Mammary epithelial cell (primary cell): ENCODE measurements at places on chromosomes 2 and 18.

DNA sequence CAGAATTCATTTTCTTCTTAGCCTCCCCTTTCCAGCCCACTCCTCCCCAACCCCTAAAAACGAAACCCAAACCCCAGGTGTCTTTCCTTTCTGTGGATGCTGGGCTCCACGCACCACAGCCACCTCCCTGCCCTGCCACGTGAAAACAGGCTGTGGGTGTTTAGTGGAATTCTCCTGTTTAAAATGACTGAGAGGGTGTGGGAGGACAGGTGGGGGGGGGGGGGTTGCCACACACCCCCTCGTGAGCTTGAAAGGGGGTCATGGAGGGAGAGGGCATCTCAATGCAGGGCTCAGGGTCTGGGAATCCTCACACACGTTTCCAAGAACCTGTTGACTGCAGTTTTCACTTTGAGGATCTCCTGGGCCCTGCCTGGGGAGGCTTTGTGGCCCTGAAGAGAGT, 110.3 kb downstream of the FAM210A start:
- DNase-seq: no peak

- peak; percentile 62 for DNase-seq
Measured at GRCh38 chr2:64797881-64798575, 144.3 kb upstream of the SERTAD2 start.

DNA sequence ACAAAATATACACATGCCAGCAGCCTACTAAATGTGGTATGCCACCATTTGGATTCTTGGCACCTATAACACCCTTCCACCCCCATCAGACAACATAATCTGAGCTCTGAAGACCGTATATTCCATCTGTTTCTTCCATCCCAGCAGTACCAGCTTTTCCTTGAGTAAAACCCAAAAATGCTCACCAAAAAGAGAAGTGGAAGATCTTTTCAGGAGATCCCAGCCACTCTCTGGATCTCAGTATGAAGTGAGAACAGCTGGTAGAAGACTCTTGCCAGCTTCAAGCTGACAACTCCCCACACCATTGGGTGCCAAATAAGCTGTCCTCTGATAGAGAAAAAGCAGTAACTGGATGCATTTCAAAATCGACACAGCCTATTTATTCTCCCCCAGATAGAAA, 22.6 kb downstream of the REG1B start:
- no peak for DNase-seq

- DNase-seq: no peak
Measured at GRCh38 chr2:228846161-228846560, 424.9 kb downstream of the PID1 start.

DNA sequence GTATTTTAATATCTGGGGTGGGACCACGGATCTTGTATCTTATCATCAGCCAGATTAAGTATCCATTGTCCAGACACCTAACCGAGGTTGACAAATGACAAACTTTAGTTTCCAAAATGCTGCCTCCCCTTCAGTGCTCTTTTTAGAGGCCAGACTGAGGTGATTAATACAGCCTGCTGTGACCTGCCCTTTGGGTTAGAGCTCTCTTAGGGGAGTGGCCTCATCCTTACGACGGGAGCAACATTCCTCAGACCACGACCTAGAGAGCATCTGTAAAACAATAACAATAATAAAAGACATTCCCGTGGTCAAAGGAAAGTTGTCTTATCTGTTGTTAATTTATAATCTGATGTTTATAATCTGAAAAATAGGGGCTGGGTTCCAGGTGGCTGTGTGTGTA, 405.3 kb downstream of the LPIN1 start:
- peak; percentile 58 for DNase-seq

DNA sequence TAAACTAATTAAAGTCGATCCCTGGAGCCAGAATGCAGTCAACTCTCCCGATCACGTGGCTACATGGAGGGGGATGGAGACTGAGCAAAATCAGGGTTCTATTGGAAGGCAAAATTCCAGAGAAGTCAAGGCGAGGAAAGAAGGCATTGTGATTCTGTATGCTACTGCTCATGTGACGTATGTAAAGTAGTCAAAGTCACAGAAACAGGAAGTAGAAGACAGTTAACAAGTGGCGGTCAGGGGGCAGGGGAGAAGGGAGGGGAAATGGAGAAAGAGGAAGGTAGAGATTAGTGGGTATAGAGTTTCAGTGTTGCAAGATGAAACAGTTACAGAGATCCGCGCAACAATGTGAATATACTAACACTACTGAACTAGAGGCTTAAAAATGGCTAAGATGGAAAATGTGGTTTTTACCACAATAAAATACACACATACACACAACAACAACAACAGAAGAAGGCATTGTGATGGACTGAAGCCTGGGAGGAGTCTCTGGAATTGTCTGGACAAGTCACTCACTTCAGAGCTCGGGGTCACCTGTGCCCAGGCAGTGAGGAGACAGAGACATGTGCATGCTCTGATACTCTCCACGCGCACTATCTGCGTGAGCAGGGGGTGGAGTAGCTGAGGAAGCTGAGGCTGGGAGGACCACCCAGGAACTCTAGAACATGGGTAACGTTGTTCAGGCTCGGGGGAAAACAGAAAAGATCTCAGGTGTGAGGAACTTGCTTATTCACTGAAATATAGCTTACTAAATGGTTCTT, 89.9 kb upstream of the CDCA7 start:
- no peak for DNase-seq

GRCh38 chr2:215420471-215420935, 15.4 kb downstream of the FN1 start:
- no peak for DNase-seq

GRCh38 chr2:168247341-168248261, at the start of gene STK39:
TSS of gene STK39 (minus strand) at chr2:168247595. CDS start at chr2:168247435, 160 bp downstream.
- DNase-seq: peak; percentile 79

DNA sequence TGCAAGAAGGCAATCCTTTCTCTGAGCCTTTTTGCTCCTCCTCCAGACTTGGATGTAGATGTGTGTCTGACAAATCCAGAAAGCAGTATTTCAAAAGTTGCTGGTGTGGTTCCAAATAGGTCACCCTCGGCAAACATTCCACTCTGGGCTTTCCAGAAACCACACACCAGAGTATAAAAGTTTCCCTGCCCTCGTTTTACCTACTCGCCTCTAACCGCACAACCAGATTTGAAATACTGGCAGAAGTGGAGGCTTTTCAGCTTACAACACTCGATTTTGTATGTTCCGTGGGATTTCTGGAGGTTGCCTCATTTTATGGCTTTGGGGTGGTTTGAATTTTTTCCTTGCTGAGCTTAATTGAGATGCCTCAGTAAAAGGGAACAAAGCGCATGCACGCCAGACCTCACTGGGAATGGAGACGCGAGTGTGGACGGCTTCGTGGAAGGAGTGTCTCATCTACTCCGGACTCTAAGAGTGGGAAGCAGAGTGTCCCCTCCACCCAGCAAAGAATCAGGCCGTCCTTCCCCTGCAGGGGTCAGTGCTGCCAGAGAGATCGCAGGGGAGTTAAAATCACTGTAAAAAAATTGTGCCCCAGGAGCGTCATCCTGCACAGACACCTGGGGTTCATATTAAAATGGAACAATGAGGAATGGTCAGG, 44.0 kb upstream of the RPL31 start:
- DNase-seq: peak; percentile 32

DNA sequence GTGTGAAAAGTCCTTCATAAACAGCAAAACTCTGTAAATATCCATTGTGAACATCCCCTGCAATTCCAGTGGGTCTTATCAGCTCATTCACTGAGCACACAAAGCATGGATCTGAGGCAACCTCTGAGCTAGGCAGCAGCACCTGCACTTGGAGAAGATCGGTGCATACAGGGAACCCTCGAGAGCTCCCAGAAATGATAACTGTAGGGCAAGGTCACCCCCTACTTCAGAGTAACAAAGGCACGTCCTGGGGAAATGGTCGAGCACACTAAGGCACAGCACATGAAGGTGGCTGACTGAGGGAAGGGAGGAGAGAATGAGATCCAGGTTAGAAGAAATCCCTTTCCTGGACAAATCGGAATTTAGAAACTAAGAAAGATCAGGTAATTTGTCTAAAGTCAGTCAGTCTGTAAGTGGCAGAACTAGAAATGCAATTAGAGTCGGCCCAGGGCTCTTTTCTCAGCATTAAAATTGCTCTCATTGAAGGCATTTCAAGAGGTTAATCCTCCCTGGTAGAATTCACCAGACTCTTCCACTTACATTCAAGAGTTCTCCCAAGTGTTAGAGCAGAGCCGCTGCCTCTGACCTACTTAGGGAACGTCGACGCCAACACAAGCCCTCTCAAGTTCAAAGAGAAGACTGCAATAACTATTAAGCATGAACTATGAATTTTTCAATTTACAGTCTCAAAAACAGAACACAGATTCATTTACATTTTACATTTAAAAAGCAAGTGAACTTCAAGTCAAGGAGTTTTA, 45.9 kb downstream of the PXDN start:
- DNase-seq: no peak
